ENCODE measurements at places on chromosomes 7 and 10. TPM values are rescaled to one million over a fixed set of nuclear protein-coding genes. Genes with fewer than 3 reads are reported as not detected.

Gene TLL2
- 2.8 TPM for total RNA-seq

DNA sequence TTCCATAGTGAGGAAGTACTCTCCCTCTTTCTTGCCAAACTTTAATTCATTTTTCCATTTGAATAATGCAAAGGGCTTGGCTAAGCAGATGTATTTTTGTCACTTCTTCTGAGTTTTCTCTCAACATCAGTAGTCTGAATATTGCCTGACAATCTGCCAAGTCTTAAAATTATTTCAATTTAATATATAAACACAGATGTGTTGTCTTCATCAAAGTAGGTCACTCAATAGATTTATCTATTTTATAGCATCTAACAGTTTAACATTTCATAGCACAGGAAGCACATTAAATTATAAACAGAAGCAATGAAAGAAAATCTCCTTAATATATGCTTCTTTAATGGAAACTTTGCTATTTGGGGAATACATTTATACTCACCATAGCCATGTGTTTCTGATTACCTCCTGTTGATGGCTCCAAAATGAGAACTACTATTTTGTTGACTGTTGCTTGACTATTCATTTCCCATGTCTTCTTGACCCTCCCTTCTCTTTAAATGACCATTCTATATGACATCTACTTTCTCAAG, 4.5 kb downstream of the CPED1 start:
- DNase-seq: no peak

Gene NPFFR1
- total RNA-seq: not detected

GRCh38 chr10:51716981-51717380, 17.6 kb upstream of the CSTF2T start:
- no peak for DNase-seq

DNA sequence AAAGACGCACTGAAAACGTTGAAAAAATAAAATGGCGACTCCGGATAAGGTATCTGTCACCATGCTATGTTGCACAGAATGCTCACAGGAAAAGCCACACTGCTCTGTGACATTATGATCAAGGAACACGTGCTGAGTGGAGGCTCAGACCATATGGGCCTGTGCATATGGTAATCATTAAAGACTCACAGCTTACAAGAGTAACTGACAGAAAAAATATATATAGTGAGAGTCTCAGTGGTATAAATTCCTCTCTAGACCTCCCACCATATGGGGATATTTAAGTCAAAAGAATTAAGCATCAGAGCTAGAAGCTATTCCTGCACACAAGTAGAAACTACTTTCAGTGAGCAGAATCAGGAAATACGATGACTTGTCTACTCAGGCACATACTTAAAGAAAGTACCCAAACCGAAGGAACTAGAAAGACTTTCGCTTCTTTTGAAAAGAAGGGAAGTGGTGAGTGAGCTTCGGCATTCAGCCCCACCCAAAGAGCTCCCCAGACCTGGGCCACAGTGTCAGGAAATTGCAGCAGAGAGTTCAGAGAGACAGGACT, 65.1 kb upstream of the MPP7 start:
- DNase-seq: no peak

DNA sequence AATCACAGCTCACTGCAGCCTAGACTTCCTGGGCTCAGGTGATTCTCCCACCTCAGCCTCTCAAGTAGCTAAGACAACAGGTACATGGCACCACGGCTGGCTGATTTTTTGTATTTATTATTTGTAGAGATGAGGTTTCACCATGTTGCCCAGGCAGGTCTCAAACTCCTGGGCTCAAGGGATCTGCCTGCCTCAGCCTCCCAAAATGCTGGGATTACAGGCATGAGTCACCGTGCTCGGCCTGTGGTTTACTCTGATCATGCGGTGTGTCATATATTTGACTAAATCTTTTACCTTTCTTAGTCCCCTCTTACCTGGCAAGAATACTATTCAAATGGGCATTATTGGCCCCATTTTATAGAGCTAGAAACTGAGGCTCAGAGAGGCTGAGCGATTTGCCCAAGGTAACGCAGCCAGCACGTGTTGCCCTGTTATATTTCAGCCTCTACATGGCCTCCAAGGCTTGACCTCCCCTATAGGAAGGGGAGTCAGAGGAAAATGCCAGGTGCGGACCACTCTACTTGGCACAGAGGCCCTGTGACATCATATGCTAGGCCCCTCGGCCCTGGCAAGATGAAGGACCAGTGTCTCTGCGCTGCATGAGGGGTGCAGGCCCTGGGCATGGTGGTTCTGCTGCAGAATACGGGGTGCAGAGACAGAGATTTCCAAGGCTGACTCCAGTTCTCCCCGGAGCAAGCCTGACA, 8.2 kb downstream of the ZCCHC24 start:
- DNase-seq: no peak

- DNase-seq: no peak
These were observed 41.7 kb downstream of the SP8 start for GRCh38 chr7:20744954-20745446.

GRCh38 chr10:103890194-103890658, 27.8 kb downstream of the STN1 start:
- DNase-seq: no peak

GRCh38 chr10:108757946-108758345, 1165.4 kb downstream of the XPNPEP1 start:
- no peak for DNase-seq

- no peak for DNase-seq
These were observed 210.4 kb downstream of the MGMT start for GRCh38 chr10:129677377-129677927.

DNA sequence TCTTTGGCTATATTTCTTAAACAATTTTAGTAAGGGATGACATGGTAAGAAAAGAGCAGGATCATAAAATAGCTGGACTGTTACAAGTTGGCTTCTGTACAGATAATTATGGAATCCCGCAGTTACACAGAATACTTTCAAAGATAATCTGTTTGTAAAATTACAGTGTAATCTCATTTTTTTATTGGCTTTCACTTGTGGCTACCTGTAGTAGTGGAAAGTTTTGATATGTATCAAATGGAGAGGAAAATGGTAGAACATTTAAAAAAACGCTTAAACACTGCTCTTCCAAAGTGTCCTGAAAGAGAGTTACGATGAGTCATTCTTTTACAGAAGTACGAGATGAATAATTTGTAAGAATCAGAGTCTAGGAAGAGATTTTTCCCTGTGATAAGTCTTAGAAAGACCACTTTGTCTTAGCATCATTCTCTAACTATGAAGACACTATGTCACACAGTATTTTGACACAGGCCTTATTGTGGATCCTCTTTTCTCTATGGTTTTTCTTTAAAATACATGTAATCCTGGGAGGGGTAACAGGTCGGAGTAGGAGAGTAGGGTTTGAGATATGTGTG, 215.0 kb upstream of the DKK1 start:
- no peak for DNase-seq

DNA sequence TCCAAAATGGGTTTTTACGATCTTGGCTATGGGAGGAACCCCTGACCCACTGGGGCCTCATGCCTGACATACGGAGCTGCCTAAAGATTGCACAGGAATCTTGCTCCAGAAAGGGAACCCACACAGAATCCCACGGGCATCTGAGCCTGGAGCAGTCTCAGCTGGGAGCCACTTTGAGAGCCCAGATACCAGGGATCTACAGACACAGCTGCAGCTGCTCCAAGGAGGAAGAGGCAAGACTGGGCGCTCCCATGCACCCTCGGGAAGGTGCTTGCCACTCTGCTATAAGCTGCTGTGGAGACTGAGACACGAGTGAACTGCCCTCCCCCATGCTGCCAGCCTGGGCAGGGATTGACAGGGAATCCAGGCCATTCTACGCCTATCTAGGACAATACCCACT, 202.5 kb downstream of the REEP3 start:
- DNase-seq: no peak

Gene BTBD16
- total RNA-seq: not detected

GRCh38 chr7:47342296-47343060, 239.4 kb downstream of the TNS3 start:
- DNase-seq: no peak

Gene PNLIPRP1
- 0.31 TPM for total RNA-seq

Gene SPDYE1
- not detected for total RNA-seq

DNA sequence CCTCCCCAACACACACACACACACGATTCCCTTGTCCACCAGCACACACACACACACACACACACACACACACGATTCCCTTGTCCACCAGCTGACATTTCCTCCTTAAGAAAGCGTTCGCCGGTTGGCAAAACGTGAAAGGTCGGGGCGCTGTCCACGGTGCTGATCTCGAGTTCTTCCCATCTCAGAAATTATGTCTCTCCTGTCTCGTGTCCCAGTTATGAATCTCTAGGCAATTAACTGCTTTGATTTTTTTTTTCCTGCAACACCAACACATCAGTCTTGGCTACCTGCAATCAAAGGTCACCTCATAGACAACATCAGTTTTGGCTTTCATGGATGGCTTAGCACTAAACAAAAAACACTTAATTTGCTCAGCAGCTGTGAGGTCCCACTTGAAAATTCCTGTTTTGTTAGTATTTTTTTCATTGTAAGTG, 1.9 kb downstream of the INA start:
- peak; percentile 54 for DNase-seq

Gene OPALIN
- total RNA-seq: not detected

Gene UCMA
- total RNA-seq: not detected

- DNase-seq: no peak
These were observed 6.1 kb downstream of the NYAP1 start for GRCh38 chr7:100489824-100490223.

- no peak for DNase-seq
These were observed 138.1 kb downstream of the NOC3L start for GRCh38 chr10:94224656-94225055.

DNA sequence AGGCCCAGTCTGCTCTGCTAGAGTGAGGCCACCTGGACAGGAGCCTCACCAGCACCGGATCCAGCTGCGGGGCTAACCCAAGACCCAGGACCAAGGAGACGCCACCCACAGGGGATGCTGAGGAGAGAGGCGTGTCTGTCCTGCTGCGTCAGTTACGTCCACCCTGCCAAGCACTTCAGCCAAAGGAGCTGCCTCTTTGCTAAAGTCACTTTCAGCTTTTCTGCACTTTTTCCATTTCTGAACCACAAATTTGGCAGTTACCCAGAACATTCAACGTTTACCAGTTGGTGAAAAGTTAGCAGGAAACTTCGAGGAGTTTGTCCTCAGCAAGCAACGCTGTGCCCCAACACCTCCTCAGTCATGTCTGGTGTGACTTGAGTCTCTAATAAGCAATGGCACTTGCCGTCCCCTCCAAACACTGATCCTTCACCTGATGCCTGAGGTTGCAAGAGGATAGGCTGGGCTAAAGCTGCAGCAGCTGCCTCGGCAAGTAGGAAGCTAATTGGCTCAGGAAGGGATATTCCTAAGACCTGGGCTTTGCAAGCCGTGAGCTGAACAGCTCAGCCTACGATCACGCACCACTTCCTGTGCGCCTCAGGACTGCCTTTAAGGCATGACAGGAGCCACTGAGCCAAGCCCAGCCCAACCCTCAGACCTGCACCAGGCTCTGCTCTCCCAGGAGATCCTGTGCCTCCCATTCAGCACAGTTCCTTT, 40.1 kb downstream of the KCNH2 start:
- no peak for DNase-seq

Gene CNPY1
- total RNA-seq: not detected

DNA sequence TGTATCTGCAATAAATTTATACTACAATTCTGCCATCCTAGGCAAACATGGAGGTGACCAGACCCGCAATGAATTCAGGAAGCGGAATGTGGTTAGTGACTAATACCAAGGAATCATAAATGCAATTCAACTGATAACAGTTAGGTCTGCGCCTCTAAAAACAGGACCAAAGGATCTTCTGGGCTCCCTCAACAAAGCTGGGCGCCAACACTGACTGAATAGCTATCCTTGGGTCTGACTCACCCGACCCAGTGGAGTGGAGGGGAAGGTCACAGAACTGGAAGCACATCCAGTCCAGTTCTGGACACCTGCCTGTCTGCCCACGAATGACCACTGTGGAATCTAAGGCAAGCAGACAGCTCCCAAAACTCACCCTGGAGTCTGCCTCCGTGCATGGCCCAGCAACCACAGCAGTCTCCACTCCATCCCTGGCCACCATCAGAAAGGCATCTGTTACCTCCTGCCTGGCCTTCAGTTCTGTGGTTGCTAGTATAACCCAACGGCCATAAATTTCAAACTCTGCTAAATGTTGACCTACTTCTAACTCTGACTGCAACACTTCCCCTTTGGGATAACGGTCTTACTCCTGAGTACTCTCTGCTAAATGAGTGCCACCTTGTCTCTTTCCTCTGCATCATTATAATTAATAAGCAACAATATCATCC, 43.0 kb upstream of the DLX6 start:
- no peak for DNase-seq

DNA sequence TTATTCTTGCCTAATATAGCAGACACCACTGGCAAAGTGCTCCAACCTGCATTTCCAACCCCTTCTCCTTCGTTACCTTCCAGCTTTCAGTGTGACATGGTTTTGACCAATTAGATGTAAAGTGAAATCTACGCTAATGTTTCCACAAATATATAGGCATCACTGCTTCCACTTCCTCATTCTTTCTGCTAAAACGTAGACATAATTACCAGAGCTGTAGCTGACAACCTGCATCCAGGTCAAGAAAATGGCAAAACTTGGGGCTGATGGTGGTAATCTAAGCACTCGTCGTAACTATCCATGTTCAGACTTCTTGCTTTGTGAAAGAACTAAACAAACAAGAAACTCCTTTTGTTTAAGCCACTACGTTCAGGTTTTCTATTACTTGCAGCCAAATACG, 41.8 kb upstream of the COL1A2 start:
- DNase-seq: no peak

DNA sequence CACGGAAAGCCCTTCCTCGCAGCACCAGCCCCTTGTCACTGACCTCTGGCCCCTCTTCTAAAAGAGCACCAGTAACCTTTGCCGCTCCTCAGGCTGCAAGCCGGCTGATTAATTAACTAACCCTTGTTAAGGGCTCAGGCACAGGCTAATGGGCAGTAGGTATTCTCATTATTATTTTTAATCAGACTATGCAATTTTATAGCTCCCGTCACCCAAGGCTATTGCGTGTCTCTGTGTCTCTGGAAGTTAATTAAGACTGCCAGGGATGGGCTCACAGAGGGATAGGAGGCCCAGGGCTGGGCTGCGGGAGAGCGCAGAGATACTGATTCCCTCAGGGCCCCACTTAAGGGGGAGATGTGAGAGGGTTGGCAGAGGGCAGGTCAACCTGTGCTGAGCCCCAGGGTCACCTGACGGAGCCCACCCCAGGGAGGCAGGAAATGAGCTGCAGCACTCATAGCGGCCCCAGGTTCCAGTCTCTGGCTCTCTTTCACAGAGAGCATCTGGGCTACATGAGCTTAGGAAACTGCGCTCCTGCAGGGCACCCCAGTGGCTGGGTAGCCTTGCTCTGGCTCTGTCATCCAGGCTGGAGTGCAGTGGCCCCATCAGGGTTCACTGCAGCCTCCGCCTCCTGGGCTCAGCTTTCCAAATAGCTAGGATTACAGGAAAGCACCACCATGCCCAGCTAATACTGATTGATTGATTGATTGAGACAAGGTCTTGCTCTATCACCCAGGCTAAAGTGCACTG, 92.2 kb upstream of the LRRC4 start:
- no peak for DNase-seq

GRCh38 chr10:66671562-66671961, 254.3 kb upstream of the LRRTM3 start:
- DNase-seq: no peak

Gene CCDC172
- not detected for total RNA-seq

Data from heart right ventricle (tissue), 16 donors.